Thyroid gland (tissue), 4 donors: ENCODE measurements at places on chromosomes 3 and 15.
A peak's percentile ranks its signal among the peaks of the same experiment; 100 is the strongest.

- DNase-seq, result no peak
Observed at GRCh38 chr3:36418296-36418695, 38.0 kb downstream of the STAC start.

DNA sequence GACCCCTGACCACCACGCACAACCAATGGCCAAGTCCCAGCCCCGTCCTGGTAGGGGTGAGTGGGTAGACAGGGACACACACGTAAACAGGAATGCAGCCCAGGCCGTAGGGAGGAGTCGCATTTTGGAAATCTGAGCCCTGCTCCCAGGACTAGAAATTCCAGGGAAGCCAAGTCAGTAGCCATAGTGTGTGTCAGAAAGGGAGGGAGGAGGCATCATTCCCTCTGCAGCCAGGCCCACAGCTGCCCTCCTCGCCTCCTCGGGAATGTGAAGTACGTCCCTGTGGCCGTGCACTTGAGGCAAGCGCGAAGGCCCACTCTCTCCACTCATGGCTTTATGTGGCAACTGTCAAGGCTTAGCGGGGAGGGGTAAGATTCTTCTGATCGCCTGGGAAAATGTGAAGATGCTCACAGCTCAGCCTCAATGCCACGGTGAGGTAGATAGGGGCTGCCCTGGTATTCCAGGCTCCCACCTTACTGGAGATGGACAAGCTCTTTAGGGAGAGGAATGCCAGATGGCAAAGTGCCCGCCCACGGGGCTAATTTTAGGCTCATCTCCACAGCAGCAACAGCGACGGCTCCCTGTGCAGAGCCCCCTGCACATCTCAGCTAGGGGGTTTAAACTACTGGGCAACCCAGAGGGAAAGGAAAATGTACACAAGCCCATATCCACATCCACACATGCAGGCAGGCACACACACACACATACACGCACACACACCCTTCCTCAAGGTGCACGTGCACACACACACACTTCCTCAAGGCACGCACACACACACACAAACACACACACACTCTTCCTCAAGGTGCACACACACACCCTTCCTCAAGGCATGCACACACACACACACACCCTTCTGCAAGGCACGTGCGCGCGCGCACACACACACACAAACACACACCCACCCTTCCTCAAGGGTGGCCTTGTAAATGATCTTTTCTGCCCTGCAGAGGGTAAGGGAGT lies 65.5 kb downstream of the ADCY5 start:
- no peak for DNase-seq

- no peak for DNase-seq
Observed at GRCh38 chr15:51991141-51991540, 19.6 kb upstream of the LEO1 start.

GRCh38 chr15:81511138-81511537 lies 137.1 kb upstream of the TMC3 start:
- no peak for DNase-seq

- no peak for DNase-seq
Observed at GRCh38 chr3:142977399-142977728, 13.9 kb upstream of the PAQR9 start.

DNA sequence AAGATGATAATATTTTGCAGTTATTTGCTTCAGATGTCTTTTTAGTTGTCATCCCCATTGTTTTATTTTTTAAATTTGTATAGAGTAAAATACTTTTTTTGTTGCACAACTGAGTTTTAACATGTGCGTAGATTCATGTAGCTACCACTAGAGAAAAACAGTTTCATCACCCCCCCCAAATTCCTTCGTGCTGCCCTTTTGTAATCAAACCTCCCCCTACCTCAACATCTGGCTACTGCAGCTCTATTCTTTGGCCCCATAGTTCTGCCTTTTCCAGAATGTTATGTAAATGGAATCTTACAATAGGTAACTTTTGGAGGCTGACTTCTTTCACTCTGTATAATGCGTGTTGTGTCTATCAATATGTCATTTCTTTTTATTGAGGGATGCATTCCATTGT lies 232.0 kb upstream of the RASGRP1 start:
- no peak for DNase-seq

DNA sequence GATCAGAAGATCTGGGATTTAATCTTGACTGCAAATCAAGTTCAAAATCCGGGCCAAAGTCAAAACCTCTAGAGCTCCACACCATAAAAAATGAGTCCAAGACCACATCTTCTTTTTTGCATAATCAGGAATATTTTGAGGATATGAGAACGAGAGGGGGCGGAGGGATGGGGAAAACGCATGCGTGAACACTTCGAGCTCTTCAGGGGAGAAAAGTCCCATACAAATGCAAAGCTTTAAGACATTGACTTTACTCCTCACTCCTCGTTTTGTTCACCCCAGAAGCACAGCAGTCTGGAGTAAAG lies 68.2 kb downstream of the SUMF1 start:
- no peak for DNase-seq

- no peak for DNase-seq
Observed at GRCh38 chr3:130504701-130505100, 12.3 kb upstream of the COL6A6 start.

GRCh38 chr15:93762036-93762435 lies 469.3 kb upstream of the MCTP2 start:
- no peak for DNase-seq

- DNase-seq, result no peak
Observed at GRCh38 chr15:69755551-69756310, 303.1 kb downstream of the RPLP1 start.

- DNase-seq, result no peak
Observed at GRCh38 chr3:129988429-129988828, 13.9 kb downstream of the TRH start.

- DNase-seq, result no peak
Observed at GRCh38 chr15:90520365-90520764, 9.4 kb upstream of the CRTC3 start.

DNA sequence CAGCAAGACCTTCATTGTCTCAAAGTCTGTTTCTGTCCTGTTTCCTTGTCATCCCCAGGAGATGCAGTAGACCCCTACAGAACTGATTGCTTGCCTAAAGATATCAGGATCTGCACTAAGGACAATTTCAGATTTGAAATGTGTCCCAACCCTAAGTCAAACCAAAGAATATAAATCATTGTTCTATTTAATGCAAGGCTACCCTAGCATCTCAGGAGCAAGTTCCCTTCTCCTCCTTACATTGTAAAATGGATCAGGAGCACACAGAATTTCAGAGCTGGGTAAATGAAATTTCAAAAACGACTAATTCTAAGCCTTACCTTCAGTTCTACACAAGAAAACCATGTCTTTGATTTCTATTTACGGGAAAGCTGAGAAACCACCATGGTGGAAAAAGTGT lies 360.9 kb upstream of the KCNH8 start:
- DNase-seq, result no peak

DNA sequence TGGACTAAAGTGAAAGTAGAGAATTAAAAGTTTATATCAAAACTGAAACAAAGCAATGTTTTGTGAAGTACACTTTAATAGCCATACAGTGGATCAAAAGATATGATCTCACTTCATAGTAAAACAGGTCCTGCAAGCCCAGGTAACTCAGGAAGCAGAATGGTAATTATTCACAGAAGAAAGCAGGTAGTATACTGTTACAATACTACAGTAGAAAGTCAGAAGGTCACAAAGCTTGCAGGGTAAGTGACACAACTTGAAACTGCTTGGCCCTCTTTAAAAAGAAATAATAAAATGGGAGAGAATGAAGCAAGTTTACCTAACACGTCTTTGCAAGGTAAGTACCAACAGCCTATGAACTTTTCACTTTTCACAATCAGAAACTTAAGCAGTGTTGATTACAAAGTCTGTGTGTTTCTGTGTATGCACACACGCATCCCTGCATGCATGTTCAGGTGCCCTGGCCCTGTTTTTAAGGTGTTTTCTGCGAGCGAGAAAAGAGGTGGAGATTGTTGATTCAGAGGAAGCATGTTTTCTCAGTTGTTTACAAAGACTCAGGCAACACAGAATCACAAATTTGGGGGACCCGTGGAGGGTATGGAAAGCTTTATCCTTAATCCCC lies at the start of gene NAALADL2:
TSS of gene NAALADL2 (plus strand) at position 221 of the 622 bp plus-strand sequence.
- no peak for DNase-seq

GRCh38 chr3:59880717-59881116 lies 830.9 kb upstream of the CFAP20DC start:
- no peak for DNase-seq

DNA sequence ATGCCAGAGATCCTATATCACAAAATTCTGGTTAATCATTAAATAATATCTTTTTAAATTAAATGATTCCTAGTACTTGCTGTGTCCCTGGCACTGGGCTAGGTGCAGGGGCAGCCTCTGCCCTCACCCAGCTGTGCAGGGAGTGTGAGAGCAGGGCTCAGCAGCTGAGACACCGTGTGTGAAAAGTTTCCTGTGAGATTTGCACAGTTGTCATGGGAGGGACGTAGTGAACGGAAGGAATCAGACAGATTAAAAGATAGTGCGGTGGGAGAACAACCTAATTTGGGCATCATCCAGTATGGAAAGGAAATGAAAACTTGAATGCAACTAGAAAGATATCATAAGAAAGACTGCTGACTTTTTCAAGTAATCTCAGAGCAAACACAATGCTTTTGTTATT lies 204.1 kb downstream of the SSR3 start:
- no peak for DNase-seq

- no peak for DNase-seq
Observed at GRCh38 chr3:86244905-86245304, 746.0 kb downstream of the VGLL3 start.

DNA sequence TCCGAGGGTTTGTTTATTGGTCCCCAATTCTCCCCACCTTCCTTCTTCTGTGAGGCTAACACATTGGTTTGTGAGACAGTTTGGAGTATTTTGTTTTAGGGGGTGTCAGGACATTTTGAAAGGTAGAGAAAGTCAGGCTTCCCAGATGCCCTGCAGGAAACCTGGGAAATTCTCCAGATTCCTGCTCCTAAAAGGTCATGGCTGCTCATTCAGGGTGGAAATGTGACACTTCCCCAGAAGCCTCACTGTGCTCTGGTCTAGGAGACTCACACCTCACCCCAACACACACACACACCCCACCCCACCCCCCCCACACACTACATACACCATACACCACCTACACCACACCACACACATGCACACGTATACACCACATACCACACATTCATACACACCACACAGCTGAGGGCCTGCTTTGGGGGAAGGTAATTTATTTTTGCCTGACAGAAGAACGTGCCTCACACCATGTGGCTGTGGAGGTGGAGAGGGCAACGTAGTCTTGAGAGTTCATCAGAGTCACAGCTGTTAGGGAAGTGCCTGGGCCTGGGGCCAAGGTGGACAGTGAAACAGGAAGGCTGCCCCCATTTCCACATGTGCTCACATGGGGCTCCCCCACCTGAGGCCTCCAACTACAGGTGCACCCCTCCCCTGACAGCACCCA lies 40.4 kb upstream of the LIMD1 start:
- DNase-seq, result peak; percentile 35

DNA sequence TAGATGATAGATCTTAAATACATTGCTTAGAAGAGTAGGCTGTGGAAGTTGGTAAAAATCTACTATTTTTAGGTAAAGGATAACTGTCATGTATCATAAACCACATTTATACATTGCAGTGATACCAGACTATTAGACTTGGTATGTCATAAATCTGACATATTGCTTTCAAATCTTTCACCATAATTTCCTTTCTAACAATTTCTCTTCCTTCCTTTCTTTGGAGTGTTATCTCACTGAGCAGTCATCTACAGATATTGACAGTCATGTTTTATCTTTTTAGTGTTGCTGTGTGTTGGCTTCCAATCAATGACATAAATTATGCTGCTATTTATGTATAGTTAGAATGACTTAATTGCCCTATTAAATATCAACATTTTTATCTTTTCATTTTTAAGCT lies 588.7 kb downstream of the TUSC7 start:
- no peak for DNase-seq

- no peak for DNase-seq
Observed at GRCh38 chr3:153169793-153170383, 7.9 kb downstream of the RAP2B start.

DNA sequence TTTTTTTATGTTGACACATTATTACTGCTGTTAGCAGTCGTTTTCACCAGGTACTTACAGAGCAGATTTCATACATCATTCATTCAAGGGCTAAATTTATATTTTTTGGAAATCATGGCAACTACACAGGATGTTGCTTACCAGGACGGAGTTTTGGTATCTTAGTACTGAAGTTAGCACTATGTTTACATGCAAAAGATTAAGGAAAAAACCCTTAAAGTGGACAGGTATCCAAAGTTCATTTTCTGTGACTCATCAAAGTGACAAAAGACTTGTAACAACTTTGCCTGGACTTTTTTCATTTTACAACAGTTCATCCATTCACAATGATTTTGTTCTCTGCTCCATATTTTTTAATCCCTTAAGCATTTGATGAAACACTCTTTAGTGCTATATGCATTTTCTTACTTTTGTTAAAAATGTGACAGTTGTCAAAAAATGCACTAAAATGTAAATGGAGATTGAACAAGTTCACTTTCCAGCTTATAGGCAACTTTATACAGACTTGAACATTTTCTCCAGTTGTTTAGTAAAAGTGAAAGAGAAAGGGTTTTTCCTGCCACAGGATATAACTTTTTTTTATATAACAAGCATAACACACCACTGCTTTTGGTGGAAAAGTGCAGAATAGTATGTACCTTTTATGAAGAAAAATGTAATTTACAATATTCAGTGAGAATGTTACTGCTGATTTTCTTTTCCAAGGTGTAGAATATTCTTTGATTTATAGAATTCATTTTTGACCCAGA lies 104.1 kb downstream of the STT3B start:
- no peak for DNase-seq

GRCh38 chr3:99542767-99543518 lies 95.5 kb upstream of the COL8A1 start:
- no peak for DNase-seq

GRCh38 chr3:18422972-18423371 lies 2.2 kb downstream of the SATB1 start:
- DNase-seq, result no peak

GRCh38 chr3:170467571-170468147 lies 49.0 kb downstream of the CLDN11 start:
- DNase-seq, result no peak

DNA sequence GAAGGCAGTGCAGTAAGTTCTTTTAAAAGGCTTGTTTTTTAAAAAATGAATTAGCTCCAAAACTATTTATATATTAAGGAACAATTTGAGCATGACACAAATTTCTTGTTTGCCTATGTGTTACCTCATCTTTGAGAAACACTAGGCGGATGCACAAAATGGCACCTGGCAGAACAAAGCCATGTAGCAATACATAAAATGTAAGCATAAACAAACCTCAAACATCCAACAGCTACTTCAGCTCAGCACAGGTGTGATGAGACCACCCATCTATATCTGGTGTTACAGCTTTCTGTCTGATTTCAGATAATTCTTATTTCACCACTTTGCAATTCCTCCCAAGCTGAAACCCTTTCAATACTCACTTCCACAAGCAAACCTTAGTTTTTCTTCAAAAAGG lies 221.2 kb upstream of the CNTN6 start:
- no peak for DNase-seq

DNA sequence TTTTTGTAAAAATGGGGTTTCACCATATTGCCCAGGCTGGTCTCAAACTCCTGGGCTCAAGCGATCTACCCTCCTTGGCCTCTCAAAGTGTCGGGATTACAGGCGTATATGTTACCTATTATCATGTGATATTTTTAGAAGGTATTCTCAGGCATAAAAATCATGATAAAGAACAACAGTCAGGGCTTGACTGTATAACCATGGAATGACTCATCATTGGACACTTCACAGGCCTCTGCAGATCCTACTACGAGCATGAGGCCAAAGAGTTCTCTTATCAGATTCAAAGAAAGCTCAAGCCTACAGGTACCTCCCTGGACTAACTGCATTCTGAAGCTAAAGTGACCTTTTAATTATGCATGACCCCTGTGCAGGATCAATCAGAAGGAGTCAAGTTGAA lies 91.7 kb upstream of the PRICKLE2 start:
- DNase-seq, result no peak

- no peak for DNase-seq
Observed at GRCh38 chr3:124664804-124665203, 65.4 kb upstream of the UMPS start.
